Effector CD8-positive, alpha-beta T cell (primary cell): ENCODE measurements at places on chromosomes 5 and 9.

DNA sequence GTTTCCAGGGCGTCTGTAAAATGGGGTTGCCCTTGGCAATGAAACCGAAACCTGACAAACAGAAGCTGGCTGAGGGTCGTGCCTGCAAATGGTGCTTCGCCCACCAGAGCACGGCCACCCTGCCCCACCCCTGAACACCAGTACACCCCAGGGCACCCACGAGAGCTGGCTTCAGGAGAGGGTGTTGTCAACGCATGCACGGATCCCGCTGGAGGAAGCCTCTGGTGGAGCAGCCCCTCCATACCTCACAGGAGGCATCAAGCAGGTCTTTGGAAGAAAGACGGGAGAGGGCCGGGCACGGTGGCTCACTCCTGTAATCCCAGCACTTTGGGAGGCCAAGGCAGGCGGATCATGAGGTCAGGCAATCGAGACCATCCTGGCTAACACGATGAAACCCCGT lies 8.6 kb downstream of the SLC6A3 start:
- no peak for DNase-seq

GRCh38 chr9:126415741-126416370 lies 89.2 kb downstream of the MVB12B start:
- DNase-seq: no peak

DNA sequence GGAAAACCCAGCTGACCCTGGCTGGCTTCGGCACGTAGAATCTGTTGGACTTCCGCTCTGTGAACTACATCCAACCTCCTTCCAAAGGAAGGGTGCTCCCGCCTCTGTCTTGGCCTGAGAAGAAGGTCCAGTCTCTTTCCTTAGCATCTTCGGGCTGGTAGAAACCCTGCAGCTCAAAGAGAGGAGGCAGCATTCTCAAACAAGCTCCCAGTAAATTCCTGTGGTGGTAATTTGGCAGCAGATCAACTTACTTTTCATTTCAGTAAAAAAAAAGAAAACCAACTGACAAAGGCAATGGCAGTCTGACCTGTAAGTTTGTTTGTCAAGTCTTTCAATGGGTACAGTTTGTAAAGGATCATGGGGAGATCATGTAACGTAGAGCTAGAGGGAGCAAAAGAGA lies 176.7 kb downstream of the MED10 start:
- no peak for DNase-seq

DNA sequence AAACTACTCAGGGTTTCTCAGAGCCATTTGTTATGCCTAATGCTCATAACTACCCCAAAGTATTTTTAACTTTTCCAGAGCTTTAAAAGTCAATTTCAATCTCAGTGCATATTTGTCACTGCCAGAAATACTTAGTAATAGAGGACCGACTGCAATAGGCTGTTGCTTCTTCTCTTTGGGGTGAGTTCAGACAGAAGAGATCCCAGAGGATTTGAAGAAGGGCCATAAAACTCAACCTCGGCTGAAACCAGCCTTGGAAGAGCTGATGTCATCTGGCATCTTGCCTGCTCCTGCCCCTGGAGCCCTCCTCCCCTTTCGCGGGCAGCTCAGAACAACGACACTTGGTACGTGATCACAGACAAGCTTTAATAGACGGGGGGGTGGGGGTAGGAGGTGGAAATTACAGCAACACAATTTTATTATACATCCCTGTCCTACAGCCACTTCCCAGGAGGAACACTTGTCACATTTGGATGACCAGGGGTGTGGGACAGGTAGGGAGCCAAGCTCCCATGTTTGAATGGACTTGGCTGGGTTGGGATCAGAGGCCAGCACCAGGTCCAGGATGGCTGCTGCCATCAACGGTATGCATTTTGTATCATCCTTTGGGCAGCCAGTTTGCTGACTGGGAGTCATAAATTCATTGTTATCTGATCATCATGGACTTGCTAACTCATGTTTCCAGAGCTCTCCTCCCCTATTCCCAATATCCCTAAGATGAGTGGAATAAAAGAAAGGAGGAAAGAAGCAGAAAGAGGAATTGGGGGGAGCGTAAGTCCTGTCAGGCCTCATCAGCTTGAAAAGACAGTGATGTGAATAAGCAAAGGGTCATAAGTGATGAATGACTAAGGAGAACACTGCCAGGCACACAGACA lies 186.6 kb upstream of the PANK3 start:
- no peak for DNase-seq

DNA sequence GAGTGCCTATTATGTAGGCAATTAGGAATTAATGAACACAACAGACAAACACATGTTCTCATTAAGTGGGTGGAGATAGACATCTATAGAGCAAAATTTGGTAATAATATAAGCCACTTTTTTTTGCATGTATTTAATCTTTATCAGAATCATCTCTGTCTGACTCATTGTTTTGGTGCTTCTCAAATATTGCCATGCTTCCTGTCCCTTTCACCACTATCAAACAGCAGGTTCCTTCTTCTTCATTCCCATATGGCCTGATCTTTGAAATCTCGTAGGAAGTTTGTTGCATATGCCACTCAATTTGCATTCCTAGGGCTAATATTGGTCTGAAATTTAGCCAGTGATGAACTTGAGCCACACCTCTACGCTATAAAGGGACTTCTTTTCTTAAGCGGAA lies 128.9 kb upstream of the SPEF2 start:
- DNase-seq: no peak

GRCh38 chr5:37637165-37637845 lies 202.5 kb downstream of the GDNF start:
- no peak for DNase-seq

DNA sequence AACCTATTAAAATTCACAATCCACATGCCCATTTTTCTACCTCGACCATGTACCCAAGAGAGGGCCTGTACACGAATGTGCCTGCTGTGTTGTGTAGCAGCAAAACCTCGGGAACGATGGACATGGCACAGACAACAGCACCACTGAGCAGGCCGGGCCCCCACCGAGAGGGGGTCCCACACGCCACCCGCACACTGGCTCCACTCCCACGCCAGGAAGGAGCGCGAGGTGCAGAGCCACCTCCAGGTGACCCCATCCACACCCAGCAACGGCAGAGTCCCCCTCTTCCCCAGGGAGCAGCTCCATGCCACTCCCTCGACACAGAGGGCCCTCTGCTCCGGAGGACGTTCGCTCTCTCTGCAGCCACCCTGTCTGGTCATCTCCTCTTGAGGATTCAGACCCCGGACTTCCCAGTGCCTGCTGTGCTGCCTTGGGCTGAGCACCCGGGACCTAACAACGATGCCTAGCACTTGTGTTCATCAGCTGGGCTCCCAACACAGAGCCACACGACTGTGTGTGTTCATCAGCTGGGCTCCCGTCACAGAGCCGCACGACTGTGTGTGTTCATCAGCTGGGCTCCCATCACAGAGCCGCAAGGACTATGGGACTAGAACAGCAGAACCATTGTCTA lies 25.3 kb upstream of the ADAMTS2 start:
- no peak for DNase-seq

GRCh38 chr5:145979270-145980223 lies 43.2 kb downstream of the SH3RF2 start:
- DNase-seq: no peak

DNA sequence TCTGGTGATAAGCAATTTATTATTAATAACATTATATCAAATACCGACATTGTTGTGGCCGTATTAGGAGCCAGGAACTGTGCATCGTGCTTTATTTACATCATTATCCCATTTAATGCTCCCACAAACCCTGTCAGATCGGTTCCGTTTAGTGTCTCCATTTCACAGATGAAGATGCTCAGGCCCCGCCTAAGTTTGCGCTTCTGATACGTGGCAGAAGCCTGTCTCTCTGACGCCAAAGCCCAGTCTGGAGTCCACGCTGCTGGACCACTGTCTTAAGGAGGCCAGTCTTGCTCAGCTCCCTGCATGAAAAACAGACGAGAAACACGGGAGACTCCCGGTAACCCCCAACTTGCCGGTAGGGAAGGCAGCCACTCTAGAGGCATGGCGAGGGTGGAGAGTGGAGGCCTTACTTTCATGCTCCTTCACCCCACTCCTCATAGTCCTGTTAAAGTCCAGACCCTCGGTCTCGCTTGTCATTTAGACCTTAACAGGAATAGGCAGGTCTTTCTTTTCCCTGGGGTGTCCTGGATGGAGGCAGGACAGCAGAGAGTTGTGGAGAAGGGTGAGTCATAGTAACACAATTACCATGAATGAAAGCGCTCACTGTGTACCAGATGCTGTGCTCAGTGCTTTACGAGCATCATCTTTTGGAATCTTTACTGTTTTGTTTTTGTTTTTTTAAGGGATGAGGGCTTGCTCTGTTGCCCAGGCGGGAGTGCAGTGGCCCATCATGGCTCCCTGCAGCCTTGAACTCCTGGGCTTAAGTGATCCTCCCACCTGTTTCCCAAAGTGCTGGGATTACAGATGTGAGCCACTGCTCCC lies 872 bp downstream of the TXNDC15 start:
- no peak for DNase-seq

DNA sequence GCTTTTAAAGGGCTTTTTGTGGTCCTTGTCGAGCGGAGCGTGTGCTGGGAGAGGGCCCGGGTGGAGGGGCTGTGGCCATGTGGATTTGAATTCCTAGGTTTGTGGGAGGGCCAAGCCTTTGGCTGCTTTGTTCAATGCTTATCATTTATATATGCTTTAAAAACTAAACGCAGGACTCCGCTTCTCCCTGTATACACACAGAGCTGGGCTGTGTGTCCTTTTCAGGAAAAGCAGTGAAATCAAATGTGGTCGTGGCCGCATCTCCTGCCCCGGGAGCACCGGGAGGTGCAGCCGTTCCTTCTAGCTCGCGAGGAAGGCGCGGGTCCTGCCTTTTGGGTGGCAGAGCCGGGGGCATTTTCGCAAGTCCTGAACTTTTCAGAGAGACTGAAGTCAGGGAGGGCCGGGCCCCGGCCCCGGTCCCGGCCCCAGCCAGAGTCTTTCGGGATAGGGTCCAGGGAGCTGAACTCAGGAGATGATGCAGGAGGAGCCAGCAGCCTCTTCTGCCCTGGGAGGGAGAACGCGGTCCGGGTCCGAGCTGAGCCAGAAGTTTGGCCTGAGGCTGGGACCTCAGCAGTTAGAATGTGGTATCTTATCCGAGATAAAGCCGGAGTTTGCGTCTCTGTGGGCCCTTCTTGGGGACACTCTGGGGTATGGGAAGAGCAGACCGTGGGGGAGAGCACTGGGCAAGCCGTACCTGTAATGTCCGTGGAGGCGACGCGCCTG lies 158.8 kb downstream of the C9orf152 start:
- no peak for DNase-seq

DNA sequence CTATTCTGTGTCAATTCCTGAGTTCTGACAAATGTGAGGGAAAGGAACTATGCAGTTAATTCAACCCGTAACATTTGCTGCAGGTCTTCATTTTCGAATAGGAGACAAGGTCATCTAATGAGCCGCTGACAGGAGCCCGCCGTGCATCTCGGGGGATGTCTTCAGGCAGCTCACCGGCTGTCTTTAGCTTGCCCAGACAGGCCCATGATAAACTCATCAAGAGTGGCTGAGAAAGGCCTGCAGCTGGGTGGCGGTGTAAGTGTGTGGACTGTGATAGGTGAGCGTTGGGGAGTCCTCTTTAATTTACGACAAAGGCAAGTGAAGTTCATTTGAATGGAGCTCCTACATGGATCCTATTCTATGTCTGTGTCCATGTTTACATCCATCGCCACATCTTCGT lies 190.5 kb downstream of the ADCY2 start:
- DNase-seq: no peak
